Stimulated activated CD8-positive, alpha-beta memory T cell treated with anti-CD3 and anti-CD28 coated beads, Interleukin-4, amount 100 ng/mL, for 4 hours (primary cell): ENCODE measurements at places on chromosomes 1 and 21.

DNA sequence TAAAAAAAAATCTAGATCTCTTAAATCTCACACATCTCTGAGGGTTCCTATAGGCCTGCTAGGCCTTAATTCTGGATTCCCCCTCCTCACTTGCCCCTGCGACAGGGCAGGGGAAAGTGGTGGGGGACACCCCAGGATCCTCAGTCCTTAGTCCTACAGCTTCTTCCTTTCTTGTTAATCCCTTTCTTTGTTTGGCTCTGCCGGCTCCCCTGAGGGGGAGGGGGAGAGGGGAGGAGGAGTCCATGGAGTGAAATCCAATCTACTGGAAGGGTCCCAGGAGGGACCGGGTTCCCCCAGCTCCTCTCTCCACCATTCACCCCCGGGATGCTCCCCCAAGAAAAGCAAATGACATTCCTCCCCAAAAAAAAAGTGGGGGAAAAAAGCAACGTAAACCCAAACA is 8.5 kb downstream of the MEX3A start:
- DNase-seq = no peak

DNA sequence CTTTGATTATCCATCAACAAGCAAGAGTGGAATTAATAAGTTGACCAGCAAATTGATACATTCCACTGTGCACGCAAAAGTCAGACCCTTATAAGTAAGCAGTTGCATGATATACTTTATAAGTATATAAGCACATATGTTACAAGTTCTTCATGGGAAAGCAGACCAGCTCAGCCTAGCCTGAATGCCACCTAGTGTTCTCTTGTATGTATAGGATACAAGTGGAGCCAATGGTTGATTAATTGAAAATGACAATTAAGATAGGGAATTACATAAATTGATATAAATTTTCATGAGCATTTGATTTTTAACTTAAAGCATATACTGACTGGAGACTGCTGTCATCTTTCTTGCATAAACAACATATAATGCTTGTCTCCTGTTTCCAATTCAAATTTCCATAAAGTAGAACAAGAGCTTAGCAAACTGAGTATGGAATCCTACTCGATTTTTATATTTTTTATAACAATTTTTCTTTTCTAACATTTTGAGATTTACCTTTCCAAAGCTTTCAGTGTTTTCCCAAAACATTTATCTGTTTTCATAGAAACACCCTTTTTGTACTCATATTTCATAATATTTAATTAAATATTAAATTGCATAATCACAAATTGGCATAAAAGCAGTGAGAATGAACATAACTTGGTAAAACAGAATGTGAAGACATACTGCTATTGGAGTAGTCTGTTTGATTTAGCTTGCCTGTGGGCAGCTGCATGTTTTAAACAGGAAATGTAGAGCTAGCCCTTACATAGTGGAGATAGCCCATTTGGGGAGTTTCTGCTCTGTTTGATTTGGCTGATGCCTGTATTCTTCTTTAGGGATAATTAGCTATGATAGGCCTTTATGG is 62.8 kb downstream of the MAGI3 start:
- no peak for DNase-seq

GRCh38 chr1:7026169-7026568 is 240.9 kb downstream of the CAMTA1 start:
- no peak for DNase-seq

DNA sequence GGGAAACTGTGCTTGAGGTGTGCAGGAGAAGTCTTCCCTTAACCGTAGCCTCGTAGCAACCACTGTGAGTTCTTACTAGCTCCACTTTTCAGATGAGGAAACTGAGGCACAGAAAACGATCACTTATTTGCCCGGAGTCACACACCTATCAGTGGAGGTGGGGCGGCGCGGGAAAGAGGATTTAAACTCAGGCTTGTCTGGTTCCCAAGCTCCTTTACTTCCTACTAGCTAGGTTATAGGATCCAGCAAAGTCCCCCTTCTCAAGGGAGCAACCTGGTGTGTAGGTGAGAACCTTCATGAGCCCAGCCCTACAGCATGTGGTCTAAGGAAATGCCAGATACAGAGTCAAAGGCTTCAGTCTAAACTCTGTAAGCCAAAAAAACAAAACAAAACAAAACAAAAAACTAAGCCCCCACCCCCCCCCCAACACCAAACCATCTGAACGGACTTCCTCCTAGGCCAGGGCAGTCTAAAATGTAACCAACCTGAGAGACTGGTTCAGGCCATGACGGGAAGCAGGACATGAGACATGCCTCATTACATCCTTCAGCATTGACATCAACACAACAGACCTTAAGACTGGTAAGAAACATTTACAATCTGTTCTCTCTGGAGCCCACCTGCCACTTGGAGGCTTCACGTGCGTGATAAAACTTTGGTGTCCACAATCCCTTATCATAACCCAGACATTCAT is 709 bp upstream of the FBXO42 start:
- no peak for DNase-seq

DNA sequence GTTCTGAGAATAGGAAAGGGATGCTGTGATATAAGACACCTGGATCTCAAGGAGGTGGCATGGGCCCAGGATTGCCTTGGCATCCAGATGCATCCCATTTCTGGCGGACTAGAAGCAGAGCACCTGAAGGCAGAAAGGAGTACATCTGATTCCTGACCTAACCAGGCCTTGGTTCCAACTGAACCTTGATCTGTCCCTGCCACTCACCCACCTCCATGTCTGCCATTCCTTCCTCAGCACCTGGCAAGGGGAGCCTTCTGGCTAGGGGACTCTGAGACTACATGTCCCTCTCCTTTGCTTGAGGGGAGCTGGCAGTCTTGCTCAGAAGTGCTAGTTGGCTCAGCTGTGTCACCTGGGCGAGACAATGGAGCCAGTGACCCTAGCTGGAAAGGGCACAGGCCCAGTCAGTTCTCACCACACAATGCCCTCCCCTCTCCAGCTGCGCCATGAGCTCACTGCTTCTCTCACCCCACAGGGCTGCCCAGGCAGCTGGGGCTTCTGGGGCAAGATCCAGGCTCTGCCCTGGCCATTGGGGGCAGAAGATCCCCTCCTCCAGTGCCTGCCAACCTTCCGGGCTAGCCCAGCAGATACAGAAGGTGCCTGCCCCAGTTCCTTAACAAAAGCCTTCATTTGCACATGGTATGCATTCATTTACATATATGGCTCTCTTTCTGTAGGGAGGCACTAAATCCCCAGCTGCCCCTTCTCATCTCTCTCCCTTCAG is 2.9 kb downstream of the IGSF8 start:
- DNase-seq = no peak

GRCh38 chr1:61361931-61362330 is 279.6 kb downstream of the NFIA start:
- DNase-seq = no peak

- no peak for DNase-seq
These were observed 660 bp downstream of the MEGF6 start for GRCh38 chr1:3610527-3611169.

- no peak for DNase-seq
These were observed 99.1 kb downstream of the PTGER3 start for GRCh38 chr1:70948396-70949017.
